ENCODE measurements at places on chromosomes 4 and X.

DNA sequence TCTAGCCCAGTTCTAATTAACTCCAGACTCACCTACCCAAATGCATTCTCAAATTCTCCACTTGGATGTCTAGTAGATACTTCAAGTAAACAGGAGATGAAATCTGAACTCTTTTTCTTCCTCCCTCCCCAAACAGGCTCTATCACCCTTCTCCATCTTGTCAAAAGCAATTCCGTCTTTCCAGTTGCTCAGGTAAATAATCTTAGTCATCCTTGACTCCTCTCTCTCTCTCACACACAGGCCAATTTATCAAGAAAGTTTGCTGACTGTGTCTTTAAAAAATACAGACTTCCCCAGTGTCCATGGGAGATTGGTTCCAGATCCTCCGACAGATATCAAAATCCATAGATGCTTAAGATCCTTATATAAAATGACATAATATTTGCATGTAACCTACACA is 12.9 kb downstream of the TXK start:
- DNase-seq, result no peak

GRCh38 chr4:27684610-27685011 is 824.0 kb downstream of the STIM2 start:
- DNase-seq, result peak; percentile 65

- DNase-seq, result no peak
These were observed 148.3 kb upstream of the NHS start for GRCh38 chrX:17226736-17227135.

GRCh38 chrX:51860679-51861078 is 32.7 kb upstream of the MAGED1 start:
- DNase-seq, result no peak

DNA sequence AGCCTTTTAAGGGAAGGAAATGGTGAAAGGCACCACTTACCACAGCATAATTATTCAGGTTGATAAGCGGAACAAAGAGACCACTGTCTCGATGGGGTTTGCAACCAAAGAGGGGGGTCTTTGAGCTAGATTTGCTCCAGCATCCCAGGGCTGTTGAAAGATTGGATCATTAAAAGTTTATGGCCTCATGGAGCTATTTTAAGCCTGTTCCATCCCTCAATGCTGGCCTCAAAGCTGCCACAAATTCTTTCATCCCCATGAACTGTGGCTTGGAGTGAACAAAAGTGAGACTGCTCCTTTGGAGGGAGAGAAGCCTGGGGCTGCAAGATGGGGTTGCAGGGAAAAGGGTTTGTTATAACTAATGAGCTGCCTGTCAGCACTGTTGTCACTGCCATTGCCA is 209.8 kb downstream of the RTL9 start:
- DNase-seq, result no peak

DNA sequence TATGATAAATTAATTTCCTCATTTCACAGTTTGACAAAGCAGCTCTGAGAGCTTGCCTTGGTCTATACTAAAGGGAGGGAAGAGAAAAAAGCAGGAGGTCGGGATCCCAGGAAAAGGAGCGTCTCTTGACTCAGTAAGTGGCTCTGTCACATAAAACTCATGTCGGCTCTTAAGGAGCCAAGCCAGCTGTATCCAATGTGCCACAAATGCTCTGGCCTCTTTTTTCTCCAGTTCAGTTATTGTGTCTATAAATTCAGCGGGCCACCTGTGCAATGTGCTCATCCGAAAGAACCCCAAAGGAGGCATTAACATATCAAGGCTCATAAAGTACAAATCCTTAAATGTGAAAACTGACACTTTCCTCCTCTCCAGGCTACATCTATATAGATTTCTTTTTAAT is 337.7 kb upstream of the FAM241A start:
- DNase-seq, result no peak

DNA sequence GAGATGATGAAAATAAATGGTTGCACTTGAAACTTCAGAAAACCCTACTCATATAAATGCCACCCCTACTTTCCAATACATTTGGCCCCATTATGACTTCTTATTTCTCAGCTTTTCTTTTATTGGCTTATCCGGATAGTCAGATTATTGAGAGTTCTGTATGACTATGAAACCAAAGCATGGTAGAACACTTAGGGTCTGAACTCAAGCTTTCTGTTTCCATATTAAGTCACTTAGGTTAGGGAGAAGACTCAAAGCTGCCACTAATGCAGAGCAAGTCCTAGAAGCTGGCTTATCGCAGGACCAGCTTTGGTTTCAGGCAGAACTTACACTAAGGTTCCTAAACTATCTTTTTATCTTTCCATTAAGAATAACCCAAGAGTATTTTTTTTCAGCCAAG is 229.9 kb upstream of the CPEB2 start:
- DNase-seq, result no peak

DNA sequence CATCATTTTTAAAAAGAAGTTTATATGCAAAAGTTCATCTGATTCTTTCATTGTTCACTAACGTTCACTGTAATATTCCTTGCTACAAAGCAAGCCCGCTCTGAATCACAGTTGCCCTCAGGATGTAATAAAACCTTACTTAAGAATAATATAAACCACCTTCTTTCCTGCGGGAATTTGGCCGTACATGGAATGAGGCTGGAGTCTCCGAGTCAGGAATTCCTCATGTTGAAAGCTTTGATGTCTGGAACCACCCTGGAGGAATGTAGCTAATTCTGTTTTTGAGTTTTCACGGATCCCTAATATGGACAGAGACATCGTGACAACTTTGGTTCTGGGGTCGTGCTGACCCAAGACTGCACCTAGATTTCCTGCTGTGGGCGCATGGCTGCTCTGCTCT is 58.5 kb downstream of the CRLF2 start:
- DNase-seq, result no peak

GRCh38 chrX:129957241-129958082 is 25.0 kb upstream of the BCORL1 start:
- DNase-seq, result peak; percentile 77

DNA sequence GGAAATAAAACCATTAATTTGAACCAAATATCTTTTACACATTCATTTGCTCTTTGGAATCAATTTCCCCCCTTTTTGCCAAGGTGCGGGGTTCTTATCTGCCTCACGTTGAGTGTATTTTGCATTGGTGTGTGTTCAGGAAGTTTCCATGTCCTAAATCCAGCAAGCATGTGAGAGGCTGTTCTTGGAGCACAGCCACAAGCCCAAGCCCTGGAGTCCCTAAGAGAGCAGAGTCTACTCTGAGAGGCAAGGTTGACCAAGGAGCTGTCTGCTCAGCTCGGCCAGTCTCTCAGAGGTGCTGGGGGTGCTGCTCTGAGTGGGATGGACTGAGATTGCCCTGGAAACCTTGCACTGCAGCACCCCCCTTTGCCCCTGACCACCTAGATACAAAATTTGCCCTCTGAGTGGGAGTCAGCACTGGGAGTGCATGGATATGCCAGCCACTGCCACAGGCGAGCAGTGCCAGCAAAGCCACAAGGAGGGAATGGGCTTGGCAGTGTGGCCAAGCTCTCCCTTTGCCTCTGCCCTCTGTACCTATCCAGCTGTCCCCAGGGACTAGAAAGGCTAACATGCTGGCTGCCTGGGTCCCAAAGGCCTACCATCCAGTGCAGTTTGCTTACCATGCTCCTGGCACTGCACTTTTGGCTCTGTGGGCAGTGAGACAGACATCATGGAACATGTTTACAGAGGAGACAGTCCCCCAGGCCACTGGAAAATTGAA is 20.5 kb upstream of the FAM193A start:
- DNase-seq, result no peak

GRCh38 chrX:43590150-43590549 is 65.9 kb upstream of the MAOA start:
- no peak for DNase-seq

DNA sequence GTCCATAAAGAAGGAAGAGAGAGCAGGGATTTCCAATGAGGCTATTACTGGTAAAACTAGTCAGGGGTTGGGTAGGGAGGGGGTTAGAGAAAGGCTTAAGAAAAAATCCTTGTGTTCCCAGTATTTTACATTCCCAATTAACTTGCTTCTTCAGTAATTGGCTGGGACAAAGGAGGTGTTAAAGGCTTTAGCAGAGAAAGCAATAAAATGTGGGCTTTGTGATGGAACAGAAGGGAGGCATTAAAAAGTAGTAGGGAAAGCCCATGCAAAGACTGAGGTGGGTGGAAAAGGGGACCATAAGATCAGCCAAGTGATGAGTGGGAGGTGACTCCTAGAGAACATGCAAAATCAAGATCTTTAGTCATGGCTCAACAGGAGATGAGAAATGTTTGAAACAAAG is 1467.2 kb downstream of the RPA4 start:
- no peak for DNase-seq

- DNase-seq, result no peak
These were observed 59.4 kb downstream of the REPS2 start for GRCh38 chrX:17005712-17006368.

GRCh38 chr4:81506731-81507130 is 35.0 kb upstream of the RASGEF1B start:
- no peak for DNase-seq

DNA sequence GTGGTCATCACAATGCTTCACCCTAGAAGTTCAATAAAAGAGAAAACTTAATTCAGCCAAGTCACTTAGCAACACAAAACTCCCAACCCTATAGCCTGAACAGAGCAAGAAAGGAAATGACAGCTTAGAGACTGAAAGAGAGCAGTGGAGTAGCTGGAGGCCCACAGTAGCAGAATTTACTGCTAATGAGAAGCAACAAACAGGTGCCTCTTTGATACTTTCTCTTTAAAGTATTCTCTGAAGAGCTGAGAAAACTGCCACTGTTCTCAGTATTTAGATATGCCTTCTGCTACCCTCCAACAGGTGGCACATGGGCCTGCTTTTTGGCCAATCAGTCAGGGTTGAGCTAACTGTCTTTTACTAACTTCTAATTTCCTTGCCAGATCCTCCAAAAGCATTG is 240.0 kb downstream of the GPC3 start:
- DNase-seq, result no peak

DNA sequence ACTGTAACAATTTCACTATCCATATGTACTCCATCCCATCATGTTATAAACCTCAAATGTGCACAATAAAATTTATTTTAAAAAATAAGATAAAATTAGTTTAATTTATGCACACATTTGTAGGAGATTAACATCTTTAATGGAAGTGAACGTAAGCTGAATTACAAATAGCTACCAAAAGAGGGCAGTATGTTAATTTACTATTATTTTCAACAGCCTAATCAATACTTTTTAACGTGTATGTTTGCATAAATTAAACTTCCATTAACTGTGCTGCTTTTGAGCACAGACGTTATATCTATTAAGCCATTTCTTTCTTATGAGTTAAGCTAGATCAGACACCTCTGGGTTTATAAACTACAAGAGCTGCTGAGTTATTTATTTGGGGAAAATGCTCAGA is 56.5 kb upstream of the PHKA2 start:
- no peak for DNase-seq

DNA sequence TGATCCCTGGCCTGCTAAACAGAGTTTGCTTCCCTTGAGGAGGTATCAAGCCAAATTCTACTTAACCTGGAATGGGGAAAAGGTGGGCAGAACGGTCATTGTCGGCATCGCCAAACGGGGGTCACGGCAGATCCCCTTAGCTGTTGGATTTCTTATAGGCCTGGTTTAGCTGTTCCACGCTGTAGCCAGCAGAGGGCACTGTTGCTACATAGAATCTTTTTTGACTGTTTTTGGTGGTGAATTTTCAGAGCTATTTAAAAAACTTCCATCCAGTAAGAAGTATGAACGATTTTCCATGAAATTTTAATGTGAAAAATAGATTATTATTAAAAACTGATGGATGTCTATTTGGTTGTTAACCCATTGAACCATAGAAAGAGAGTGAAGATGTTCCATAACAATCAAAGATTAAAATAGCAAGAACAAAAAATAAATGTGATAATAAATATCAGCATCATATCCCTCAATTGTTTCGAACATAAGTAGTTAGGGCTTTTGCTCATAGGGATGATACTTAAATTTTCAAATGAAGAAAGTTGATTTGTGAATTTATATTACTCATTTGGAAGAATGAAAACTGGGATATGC is 56.6 kb downstream of the LINC00632 start:
- DNase-seq, result peak; percentile 42

DNA sequence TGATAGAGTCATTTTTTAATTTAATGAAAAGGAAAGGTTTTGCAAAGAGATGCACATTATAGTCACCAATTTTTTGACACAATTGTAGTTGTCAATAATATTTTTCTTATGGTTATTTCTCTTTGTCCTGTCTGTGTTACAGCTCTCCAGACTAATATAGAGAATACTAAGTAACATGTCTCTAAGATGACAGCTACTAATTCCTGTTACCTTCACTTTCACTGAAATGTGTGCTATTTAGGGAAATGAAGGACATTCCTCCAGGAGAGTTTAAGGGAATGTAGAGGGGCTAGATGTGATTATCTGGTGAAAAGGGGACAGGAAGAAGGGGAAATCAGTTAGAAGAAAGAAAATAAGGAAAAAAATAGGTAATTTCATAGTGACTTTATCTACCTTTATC is 1.4 kb downstream of the KLHL5 start:
- no peak for DNase-seq

DNA sequence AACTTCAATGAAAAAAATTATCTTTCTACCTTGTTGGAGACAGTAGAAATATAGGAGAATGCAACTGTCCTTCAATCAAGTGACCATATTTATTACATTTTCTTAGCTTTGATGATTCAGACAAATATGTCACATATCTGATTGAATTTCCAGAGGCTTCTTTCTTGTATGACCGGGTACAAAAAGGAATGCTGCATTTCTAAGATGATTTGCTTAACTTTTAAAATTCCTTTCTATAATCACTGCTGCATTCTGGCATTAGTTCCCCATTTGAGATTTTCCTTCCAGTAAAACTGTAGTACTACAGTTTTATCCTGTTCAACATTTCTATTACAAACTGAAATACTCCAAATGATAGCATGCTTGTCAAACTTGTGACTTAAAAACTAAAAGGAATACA is 5.2 kb downstream of the MFSD8 start:
- DNase-seq, result no peak

DNA sequence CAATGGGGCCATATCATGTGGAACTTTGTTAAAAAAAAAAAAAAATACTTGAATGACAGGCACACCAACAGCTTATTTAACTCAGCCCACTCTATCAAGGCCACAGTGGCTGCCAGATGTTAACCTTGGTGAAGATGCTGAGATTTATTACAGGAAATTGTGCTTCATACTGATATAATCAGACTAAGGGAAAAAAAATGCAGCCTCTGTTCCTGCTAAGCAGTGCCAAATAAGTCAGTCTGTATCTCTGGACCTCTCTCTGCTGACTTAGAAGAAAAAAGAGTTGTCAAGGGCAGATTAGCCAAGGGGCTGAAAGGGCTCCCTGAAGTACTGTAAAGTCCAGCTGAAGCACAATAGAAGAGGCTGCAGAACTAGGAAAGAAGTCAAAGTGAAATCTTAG is 677.7 kb upstream of the HTR2C start:
- DNase-seq, result no peak

- DNase-seq, result no peak
These were observed 55.4 kb downstream of the ZNF827 start for GRCh38 chr4:145883101-145883694.

Measured in left hindlimb (tissue), 1 donor.